ENCODE measurements at places on chromosomes 2 and 18.

GRCh38 chr2:185145316-185146121 lies 547.2 kb downstream of the ZNF804A start:
- DNase-seq: no peak

DNA sequence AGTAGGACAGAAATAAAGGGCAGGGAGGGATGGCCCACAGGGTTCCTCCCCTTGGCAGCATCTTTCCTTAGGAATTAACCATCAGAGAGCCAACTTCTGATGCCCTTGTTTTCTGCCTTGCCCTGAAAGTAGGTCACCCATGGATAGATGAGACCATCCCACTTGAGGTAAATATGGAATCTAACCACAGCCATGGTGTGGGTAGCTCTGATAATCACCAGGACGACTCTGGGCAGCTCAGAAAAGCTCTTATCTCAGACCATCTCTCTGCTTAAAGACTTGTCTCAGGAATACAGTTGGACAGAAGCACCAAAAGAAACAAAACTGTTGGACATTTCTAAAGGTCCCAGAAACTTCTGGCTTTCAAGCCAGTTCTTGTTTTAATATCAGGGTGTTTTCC lies 101.4 kb upstream of the CELF4 start:
- DNase-seq: no peak

GRCh38 chr2:162029287-162029901 lies 44.6 kb downstream of the DPP4 start:
- no peak for DNase-seq

- DNase-seq: no peak
Observed at GRCh38 chr2:174282441-174282840, 34.1 kb upstream of the OLA1 start.

GRCh38 chr2:25368660-25369059 lies 26.9 kb upstream of the DNMT3A start:
- no peak for DNase-seq

DNA sequence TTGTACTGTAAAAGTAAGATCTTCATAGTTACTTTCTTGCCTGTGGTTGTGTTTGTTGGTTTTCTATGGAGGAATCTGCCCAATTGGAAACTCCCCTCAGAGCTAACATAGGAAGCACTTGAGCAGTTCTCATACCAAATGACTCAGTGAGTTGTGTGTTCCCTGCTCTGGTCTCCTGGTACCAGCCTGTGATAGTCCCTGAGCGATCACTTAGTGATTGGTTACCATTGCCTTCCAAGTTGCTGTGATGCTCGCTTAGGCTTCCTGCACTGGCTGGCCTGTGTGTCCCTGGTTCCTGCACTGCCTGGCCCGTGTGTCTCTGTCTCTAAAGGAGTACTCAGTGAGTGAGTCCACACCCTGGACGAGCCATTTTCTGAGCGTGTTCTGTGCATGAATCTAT lies 133.0 kb downstream of the MAP4K4 start:
- DNase-seq: no peak

DNA sequence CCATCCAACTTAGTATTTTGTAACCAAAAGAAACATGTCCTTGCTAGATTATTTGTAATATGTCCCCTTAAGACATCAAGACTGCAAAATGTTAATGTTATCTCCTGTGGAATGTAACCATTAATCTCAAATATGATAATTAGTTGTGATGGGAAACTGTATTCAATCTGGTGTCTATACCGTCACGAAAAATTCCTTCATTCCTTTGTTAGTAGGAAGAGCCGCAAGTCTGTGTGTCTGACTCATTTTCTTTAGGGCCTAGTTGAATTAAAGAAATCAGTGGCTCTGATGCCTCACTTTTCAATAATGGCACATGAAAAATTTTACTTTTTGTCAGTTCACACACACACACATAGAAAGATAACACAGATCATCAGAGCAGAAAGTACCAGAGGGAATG lies 127.1 kb upstream of the CHAC2 start:
- no peak for DNase-seq

GRCh38 chr2:118322406-118322805 lies 234.1 kb downstream of the INSIG2 start:
- DNase-seq: no peak
